ENCODE measurements at places on chromosomes 3 and 15. TPM values are rescaled to one million over a fixed set of nuclear protein-coding genes. Genes with fewer than 3 reads are reported as not detected.

- DNase-seq = no peak
Measured at GRCh38 chr3:180619723-180620122, 17.8 kb downstream of the TTC14 start.

DNA sequence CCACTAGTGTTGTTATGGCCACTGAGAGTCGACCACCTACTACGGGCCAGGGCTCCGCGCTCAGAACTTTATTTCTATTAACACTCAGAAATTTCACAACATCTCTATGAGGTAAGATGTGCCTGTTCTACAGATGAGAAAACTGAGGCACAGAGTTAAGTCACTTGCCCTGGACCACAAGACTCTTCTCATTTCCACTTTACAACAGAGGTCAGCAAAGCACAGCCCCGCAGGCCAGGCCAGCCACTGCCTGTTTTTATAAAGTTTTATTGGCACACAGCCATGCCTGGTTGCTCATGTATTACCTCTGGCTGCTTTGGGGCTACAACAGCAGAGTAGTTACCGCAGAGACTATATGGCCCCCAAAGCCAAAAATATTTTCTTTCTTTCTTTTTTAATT lies 503.6 kb downstream of the SHQ1 start:
- DNase-seq = no peak

- DNase-seq = no peak
Measured at GRCh38 chr3:170700054-170700404, 114.2 kb upstream of the SLC7A14 start.

PLA2G4E gene
- total RNA-seq = not detected

DNA sequence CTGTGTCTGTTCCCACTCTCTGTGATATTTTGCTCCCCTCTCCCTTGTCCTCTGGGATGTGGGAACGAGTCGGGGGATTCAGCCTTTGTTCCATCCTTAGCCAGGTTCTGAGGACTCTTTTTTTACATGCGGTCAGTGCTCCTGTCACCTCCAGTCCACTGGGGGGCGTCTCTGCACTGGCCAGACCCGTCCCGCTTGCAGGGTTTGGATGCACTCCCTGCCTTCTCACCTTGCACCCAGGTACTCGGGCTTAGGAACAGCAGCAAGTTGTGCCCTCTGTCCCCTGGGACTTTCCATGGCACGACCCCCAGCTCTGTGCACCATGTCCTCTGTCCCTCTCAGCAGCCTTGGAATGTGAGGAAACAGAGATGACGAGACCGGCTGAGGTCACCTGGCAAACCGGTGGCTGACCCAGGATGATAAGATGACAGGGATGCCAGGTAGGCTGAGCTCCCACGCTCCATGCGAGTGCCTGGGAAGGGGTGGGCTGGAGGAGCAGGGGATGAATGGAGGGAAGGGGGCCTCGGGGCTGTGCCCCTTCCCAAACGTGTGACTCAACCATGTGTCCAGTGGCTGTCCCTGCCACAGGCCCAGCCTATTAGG lies 27.3 kb upstream of the FGD5 start:
- DNase-seq = peak; percentile 71

GRCh38 chr15:75648156-75649000 lies 666 bp downstream of the SNX33 start:
- DNase-seq = peak; percentile 54

GRCh38 chr3:193971261-193971751 lies 164.6 kb upstream of the HES1 start:
- DNase-seq = no peak

- no peak for DNase-seq
Measured at GRCh38 chr3:81923038-81923437, 161.6 kb upstream of the GBE1 start.

DNA sequence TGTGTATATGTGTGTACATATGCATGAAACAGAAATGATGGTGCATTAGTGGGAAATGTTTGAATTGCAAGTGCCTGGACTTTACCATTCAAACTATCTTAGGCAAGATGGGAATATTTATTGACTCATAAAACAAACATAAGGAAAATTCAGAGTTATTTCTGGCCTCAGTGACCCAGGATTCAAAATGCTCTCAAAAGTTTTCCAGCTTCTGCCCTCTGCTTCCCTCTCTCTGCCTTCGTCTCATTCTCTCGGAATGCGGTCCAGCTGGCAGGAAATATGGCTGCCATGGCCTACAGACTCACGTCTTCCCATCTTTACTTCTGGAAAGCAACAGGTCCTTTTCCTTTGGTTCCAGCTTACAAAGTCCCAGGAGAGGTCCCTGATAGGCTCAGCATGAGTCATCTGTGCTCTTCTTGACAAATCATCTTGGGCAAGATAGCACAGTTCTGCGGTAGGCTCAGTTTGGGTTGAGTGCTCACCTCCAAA lies 8.7 kb upstream of the ZNF774 start:
- DNase-seq = no peak

GRCh38 chr3:14534516-14535191 lies 5.5 kb downstream of the GRIP2 start:
- no peak for DNase-seq

GRCh38 chr15:86062646-86063243 lies 16.9 kb upstream of the AGBL1 start:
- DNase-seq = no peak

DNA sequence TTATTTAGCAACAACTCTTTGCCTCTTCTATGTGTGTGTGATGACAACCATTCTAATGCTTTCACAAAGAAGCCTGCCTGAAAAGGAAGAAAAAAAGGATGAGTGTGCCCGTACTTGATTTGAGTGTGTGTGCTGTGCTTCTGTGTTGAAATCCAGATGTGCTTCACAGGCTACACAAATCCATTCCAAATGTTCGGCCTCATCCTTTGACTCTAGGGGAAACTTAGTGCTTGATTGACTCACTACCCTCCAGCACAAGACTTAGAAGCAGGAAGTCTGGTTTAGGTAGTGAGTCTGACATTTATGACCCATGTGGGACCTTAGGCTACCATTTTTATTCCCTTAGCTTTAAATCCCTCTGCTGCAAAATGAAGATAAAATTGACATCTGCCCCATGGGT lies 108.8 kb upstream of the PLAAT1 start:
- DNase-seq = no peak

DNA sequence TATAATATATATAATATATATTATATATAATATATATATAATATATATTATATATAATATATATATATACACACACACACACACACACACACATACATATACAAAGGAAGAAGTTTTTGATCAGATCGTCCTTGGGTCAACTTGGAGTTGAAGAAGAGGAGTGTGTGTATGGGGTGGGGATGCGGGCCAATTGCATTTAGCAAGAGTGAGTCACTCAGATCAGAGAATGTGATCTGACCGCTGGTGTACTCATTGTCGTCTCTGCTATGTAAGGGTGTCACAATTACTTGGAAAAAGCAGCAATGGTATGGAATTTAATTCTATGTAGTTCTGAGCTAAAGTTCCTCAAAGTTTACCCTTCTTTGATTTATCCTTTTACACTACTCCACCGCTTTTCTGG lies 4.6 kb upstream of the VGLL3 start:
- DNase-seq = no peak

DNA sequence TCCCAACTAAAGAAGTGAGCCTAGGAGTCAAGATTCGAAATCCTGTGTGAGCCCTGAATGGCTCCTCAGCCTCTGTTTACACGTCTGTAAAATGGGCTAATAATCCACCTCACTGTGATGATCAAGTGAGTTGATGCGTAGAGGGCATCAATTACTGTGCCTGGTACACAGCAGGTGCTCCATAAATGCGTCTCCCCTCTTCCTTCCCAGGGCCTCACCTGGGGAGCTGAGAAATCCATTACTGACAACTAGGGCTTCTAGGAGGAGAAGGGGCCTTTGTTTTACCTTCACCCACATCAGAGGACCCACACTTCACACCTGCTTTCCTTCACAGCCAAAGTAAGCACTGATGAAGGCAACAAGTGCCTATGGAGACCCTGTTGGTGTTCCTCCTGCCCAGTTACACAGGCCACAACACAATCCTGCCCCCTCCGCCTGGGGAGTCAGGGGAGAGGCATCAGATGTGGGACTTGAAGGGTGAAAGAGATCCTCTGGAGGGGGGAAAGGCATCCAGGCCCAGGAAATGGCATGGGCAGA lies 1.4 kb downstream of the CIB2 start:
- no peak for DNase-seq

GRCh38 chr15:41490355-41490754 lies 3.3 kb upstream of the ITPKA start:
- DNase-seq = no peak

- DNase-seq = no peak
Measured at GRCh38 chr15:60417112-60417511, 19.3 kb upstream of the ANXA2 start.

Data from liver (tissue), 10 donors.